Occipital lobe (tissue), 3 donors: ENCODE measurements at places on chromosomes 3 and 15. TPM values are rescaled to one million over a fixed set of nuclear protein-coding genes. Genes with fewer than 3 reads are reported as not detected.

The UNC13C gene
- 47.6 TPM for total RNA-seq

DNA sequence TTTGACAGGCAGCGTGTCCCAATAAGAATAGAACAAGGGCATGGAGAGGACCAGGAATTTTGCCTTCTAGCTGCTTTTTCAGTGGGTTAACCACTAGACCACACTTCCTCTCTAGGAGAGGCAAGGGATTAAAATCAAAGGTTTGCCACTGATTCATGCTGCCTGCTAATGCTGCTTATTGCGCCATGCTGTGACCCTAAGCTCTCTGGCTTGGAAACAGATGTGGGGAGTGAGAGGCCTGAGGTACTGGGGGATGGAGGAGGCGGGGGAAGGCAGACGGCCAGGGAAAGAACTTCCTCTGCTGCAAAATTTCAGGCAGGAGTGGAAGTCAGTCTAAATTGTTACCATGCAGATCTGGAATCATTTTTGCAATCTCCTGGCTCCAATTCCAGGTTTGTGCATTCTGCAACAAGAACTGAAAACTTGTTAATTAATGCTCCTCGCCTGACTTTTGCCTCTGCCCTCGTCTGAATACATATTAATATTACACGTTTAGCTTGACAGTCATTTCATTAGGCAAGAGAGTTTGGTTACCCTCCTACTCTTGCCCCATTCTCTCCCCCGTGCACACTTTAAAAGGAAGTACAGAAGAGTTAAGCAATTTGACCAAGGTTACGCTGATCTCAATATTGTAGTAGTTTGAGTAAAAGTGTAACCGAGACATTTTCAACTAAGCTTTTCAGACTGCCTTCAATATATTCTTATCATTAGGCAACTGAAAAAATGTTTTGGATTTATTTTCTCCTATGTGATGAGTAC is 121.7 kb upstream of the SPRED1 start:
- DNase-seq: peak; percentile 25

The TOPAZ1 gene
- 0.16 TPM for total RNA-seq

DNA sequence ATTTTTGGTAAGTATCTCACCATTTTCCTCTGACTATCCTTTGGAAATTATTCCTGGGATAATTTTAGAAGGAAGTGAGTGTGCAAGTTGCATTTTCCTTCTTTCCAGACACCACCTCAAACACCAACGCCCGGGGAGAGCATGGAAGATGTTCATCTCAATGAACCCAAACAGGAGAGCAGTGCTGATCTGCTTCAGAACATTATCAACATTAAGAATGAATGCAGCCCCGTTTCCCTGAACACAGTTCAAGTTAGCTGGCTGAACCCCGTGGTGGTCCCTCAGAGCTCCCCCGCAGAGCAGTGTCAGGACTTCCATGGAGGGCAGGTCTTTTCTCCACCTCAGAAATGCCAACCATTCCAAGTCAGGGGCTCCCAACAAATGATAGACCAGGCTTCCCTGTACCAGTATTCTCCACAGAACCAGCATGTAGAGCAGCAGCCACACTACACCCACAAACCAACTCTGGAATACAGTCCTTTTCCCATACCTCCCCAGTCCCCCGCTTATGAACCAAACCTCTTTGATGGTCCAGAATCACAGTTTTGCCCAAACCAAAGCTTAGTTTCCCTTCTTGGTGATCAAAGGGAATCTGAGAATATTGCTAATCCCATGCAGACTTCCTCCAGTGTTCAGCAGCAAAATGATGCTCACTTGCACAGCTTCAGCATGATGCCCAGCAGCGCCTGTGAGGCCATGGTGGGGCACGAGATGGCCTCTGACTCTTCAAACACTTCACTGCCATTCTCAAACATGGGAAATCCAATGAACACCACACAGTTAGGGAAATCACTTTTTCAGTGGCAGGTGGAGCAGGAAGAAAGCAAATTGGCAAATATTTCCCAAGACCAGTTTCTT is 3.9 kb downstream of the NFKBIZ start:
- no peak for DNase-seq

GRCh38 chr15:40925495-40925862 is 3.7 kb upstream of the DLL4 start:
- no peak for DNase-seq

- DNase-seq: no peak
These were observed 4.8 kb upstream of the MAP6D1 start for GRCh38 chr3:183830187-183830586.

DNA sequence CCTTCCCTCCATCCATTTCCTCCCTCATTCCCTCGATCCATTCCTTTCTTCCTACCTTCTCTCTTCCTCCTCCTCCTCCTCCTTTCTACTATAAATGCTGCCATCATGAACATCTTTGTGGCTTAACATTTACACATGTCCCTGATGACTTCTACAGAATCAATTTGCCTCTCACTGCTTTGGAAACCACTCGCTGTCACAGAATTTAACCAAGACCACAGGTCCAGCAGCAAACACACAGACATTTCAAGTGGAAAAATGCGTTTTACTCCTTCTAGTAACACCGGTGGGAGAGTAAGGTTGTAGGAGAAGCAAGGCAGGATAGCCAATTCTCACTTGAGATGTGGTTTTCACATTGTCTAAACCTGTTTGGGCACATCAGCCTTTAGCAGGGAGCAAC is 101.4 kb upstream of the LRIG1 start:
- DNase-seq: no peak

DNA sequence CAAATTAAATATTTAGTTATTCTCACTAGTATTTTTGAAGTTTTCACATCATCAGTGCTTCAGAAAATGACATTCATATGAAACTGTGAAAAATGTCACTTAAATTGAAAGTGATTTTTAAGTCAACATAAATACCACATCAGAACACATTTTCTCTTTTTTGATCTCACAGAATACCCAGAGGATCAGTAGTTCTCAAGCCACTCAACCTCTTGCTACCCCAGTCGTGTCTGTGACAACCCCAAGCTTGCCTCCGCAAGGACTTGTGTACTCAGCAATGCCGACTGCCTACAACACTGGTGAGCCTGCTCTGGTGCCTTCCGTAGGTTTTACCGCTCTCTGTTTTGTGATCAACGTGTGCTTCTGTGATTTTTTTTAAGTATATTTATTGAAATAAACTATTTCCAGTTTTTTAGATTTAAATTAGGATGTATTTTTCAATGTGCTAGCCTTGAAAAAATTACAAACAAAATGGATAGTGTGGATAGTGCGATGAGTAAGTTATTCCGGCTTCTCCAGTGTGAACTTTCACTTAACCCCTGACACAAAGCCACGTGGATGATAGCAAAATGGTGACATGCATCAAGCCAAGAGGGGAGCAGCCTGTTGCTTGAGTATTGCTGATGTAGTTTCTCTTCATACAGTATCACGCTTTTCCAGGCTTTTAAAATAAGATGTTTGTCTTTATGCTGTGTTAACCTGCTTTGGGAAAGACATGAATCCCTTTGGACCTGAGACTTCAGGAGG is 26.5 kb downstream of the LYSMD4 start:
- no peak for DNase-seq

DNA sequence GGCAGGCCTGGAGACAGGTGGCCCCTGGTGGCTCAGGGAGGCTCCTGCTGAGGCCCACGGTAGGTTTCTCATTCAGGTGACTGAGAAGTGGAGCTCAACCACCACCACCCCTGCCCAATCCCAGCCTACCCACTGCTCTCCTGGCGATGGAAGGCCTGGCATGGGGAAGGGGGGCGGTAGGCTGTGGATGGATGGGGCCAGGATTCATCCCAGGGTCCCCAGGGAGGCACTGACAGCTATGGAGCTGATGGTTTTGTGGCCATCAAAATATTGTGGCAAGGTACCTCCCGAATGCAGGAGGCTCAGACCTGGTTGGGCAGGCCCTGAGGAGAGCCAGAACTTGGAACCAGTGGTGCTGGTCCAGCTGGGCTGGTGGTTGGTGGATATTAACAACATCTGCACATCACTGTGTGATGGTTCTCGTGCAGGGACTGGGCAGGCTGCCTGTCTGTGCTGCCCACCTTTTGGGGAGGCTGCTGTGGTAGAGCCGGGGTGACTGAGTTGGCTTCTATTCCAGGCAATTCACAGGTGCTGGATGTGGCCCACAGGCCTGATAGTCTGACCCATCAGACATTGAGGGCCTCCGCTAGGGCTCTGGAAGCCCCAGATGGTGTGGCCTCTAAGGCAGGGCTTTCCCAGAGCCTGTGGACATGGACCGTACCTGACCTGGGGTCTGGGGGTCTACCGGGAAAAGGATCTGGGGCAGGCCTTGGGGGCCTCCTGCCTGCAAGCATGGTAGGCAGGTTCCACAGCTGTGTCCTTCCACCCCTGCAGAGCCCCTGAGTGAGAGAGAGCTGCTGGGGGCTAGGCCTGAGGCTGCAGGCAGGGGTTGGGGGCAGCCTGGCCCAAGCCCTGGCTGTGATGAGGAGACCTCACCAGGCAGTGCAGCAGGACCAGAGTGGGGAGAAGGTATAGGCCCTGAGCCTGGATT is 3.4 kb downstream of the ZBTB47 start:
- DNase-seq: no peak

The ANKRD63 gene
- total RNA-seq: not detected

- DNase-seq: no peak
These were observed 7.8 kb upstream of the AEN start for GRCh38 chr15:88613074-88613944.

The DTWD1 gene
- total RNA-seq: 42.3 TPM

The NR1I2 gene
- total RNA-seq: 0.16 TPM

The SPCS1 gene
- 29.6 TPM for total RNA-seq
